ENCODE measurements at places on chromosomes 16 and 17. TPM values are rescaled to one million over a fixed set of nuclear protein-coding genes. Genes with fewer than 3 reads are reported as not detected.
A peak's percentile ranks its signal among the peaks of the same experiment; 100 is the strongest.

PAQR4 gene
- 1.0 TPM for total RNA-seq

TNFRSF13B gene
- not detected for total RNA-seq

OR1A1 gene
- total RNA-seq: not detected

TMEM92 gene
- not detected for total RNA-seq

PPY gene
- total RNA-seq: not detected

NPIPA7 gene
- 1.7 TPM for total RNA-seq

ABCA8 gene
- total RNA-seq: 47.2 TPM

NUP88 gene
- 79.6 TPM for total RNA-seq

GNGT2 gene
- total RNA-seq: not detected

GRCh38 chr16:59971264-59971663, 1237.1 kb upstream of the GOT2 start:
- DNase-seq: peak; percentile 6

GRCh38 chr16:48318630-48319029, 66.6 kb downstream of the SIAH1 start:
- peak; percentile 27 for DNase-seq

DNA sequence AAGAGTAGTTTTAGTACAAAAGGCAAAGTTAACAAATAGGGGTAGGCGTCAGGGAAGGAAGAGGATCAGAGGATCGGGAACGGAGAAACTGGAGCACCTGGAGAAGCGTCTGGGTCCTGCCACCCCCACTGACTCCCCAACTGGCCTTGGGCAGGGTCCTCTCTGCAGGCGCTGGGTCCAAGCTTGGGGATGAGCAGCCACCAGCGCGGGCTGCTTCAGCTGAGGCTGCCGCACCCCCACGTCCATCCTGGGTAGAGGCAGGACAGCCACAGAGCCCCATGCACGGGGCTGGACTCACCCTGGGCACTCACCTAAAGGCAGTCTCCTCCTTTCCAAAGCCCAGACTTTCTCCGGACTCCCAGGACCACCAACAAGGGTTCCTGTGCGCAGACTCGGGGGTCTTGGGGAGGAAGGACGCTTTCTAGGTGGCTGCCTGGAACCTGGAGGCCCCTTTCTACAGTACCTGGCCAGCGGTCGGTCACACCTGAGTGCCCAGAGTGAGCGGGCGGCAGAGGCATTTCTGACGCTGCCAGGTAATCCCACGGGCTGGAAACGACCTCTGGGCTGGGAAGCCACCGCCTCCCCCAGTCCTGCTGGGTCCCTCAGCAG, 1.1 kb downstream of the HS3ST6 start:
- no peak for DNase-seq

DNA sequence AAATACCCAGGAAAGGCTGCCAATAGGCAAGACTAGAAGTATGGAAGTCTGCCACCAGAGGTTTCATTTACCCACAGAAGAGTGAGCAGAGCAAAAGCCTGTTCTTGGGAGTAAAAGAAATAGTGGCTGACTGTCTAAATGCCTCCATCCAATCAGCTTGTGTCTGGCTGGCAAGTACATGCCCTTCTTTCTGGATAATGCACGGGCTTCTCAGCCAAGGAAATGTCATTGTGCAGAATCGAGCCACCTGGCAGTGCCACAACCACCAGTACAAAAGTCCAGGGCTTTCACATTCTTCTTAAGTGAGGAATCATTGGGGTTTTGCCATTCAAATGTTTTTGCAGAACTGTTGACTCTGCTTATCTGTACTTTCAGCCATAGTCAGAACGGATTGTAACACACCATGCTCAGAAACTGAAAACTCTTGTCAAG, 10.1 kb upstream of the ERCC4 start:
- DNase-seq: peak; percentile 98

- peak; percentile 28 for DNase-seq
These were observed 10.6 kb downstream of the FBXO39 start for GRCh38 chr17:6786618-6787017.

GRCh38 chr16:1197237-1197866, 27.7 kb downstream of the TPSG1 start:
- no peak for DNase-seq

DNA sequence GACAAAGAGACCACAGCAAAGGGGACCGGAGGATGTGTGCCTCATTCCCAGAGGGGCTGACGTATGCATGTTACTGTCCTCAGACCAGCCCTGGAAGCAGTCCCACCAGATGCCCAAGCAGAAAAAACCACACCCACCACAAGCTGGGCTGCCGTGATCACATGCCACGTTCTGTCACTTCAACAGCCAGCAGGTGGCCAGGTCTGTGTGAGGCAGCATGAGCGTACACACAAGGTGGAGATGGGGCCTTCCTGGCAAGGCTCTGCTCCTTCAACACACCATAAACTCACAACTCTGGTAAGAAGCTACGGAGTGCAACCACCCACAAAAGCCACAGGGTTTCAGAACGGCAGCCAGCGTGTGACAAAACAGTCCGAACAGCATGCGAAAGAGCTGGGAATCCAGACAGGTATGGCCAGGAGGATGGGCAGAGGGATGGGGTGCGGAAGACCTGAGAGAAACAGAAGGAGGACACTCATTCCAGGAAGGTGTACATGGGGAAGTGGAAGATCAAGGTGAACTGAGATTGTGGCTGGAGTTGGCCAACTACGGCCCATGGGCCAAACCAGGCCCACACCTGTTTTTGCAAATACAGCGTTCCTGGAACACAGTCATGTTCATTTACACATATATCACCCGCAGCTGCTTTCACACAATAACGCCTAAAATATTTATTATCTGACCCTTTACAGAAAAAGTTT, 27.9 kb downstream of the MBTPS1 start:
- DNase-seq: no peak

- no peak for DNase-seq
These were observed 109.7 kb upstream of the CLEC3A start for GRCh38 chr16:77912617-77913016.

DNA sequence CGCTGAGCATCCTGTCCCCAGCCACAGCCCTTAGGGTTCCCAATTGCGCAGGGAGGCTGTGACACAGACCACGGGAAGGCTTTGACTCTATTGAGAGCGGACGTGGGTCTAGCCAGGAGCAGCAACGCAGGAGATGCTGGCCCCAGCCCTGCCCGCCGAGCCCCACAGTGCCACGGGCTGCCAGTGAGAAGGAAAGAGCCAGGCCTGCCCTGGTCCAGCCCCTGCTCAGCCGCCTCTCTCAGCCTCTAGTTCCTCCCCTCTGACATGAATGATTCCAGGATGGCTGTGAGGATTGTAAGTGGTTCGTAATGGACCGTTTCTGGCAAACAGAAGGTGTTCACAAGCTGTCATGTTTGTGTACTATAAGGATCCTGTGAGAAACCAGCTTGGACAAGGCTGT, 2.5 kb downstream of the BHLHA9 start:
- no peak for DNase-seq

DNA sequence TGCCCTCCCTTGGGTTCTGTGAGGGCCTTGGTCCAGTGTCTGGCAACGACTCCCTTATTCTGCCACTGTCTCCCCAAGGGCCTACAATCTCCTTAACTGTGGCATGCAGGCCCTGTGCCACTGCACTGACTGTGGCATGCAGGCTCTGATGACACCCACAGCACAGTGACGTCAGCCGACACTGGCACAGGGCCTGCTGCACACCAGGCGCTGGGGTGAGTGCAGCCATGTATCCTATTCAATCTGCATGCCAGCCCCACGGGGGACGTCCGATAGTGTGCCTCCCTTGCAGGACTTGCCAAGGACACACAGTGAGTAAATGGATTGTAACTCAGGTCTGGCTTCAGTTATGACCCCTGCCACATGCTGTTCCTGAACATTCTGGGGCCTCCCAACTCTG, 39.8 kb upstream of the RASD1 start:
- peak; percentile 53 for DNase-seq

- DNase-seq: no peak
These were observed 16.0 kb upstream of the NUDT16L1 start for GRCh38 chr16:4677390-4677789.

- no peak for DNase-seq
These were observed 21.7 kb upstream of the WSCD1 start for GRCh38 chr17:6048486-6048885.

DNA sequence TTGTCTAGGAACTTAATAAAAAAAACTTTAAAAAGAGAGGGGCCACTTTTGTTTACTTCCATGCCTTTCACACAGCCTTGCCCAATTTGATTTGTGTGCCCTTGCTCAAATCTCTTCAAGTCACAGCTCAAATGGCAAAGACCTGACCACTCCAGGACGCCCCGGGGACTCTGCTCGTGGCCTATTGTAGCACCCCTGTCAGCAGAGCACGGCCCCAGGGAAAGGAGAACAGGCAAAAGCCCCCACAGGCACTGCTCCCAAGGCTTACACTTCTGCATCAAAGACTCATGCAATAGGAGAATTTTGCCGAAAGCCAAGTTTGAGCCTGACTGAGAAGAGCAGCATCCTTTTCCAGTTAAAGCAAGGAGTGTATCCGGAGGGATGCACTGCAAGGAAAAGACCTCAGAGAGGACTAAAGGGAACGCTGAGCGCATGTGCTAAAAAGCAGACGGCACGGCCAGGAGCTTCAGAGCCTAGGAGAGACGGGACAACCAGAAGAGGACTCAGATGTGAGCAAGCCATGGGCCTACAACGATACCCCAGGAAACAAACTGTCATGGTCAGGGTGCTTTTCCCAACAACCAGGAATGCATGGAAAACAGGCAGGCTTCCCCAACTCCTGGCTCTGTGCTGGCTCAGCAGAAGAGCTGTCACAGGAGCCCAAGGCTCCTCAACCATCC, 8.2 kb downstream of the CREBBP start:
- no peak for DNase-seq
